ENCODE measurements at places on chromosomes 5 and 9.
A peak's percentile ranks its signal among the peaks of the same experiment; 100 is the strongest.

DNA sequence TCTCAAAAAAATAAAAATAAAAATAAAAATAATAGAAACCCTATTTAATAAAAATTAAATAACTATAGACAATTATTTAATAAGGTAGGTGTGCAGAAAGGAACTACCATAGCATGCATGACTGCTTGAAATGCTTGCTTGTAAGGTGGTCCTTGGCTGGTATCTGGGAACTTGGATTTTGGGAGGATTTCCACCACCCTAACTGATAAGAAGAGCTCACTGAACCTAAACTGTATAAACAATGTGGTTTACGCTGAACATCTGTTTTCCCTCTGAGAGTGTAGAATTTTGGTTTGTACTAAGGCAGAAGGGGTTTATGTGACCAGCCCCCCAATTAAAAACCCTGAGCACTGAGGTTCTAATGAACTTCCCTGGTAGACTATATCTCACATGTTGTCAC is 31.2 kb downstream of the CPLANE1 start:
- DNase-seq, result no peak

GRCh38 chr5:175752826-175753535 is 95.1 kb downstream of the HRH2 start:
- DNase-seq, result no peak

GRCh38 chr5:179738742-179739141 is 6.1 kb downstream of the MAML1 start:
- DNase-seq, result no peak

- DNase-seq, result peak; percentile 71
These were observed 5.6 kb upstream of the RNF44 start for GRCh38 chr5:176542596-176543427.

DNA sequence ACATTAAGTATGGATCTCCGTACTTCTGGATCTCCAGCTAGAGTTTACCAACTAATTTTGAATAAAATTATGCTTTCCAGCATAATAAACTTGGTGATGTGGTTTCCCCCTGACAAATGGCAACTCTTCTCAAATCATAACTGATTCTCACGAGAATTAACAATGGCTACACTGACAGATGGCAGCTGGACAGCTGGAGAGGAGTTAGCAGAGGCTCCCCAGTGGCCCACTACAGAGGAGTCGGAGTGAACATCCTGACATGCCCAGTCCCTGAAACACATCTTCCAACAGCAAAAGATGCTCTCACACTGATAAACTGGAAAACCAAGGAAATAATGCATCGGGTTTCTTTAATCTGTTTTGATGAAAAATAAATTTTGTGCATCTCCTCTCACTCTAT is 239.6 kb downstream of the MAN2A1 start:
- no peak for DNase-seq

GRCh38 chr5:172165465-172165864 is 22.6 kb downstream of the STK10 start:
- DNase-seq, result no peak

DNA sequence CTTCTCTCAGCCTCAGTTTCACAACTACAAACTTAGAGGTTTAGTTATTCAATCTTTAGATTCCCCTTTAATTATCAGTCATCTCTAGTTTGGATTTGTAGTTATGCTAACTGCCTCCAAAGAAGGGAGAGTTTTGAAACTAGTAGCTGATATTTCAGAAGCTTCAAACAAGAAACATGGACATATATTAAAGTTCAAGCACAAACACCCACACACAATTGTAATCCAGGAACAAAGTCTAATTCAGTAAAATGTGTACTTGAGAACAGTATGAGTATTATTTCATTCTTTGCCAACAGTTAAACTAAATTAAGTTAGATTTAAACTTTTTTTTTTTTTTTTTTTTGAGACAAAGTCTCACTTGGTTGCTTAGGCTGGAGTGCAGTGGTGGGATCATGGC is 71.2 kb upstream of the ABCA1 start:
- no peak for DNase-seq

DNA sequence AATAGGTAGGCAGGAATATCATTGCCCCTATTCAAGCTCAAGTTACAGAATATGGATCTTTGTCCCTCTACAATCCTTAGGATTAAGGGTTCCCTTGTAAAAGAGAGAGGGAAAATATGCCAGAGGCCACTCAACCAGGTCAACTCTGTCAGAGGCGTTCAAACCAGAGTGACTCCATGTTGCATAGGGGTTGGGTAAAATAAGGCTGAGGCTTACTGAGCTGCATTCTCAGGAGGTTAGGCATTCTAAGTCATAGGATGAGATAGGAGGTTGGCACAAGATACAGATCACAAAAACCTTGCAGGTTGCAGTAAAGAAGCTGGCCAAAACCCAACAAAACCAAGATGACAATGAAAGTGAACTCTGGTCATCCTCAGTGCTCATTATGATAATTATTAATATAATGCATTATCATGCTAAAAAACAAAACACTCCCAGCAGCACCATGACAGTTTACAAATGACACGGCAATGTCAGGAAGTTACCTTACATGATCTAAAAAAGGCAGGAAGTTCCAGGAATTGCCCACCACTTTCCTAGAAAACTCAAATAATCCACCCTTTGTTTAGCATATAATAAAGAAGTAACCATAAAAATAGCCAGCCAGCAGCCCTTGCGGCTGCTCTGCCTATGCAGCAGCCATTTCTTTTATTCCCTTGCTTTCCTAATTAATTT is 64.8 kb downstream of the ERP44 start:
- no peak for DNase-seq
